ENCODE measurements at places on chromosomes 16 and 17. TPM values are rescaled to one million over a fixed set of nuclear protein-coding genes. Genes with fewer than 3 reads are reported as not detected.

Gene KRTAP4-16
- not detected for total RNA-seq

DNA sequence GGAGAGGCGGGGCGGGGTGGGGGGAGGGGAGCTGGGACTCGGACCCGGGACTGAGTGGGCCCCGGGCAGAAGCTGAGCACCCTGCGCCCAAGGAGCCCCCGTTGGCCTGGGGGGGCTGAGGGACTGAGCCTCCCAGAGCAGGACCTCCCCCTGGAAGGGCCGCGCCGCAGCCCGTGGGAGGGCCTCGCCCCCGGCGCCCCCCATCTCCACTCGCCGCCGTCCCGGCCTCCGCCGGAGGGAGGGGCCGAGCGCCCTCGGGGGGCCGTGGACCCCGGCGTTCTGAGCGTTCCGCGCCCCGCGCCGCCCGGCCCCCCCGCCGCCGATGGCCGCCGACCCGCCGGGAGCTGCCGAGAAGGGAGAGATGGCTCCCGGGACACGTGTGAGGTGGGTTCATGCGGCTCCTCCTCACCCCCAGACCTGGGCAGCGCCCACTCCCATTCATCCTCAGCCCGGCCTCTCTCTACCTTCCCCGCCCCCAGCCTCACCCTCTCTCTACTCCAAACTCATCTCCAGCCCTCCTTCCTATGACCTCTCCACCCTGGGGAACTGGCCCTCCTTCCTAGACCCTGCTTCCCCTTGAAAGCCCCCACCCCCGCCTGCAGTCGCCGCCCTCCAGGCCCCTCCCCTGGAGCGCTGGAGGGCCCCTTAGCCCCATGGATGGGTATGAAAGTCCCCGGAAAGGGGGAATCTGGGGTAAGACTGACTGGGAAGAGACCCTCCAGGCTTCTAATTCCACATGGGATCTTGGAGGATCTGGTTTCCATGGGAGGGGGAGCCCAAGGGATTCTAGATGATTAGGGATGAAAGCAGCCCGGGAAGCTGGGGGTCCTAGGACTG is 922 bp downstream of the FBXL19 start:
- DNase-seq, result no peak

GRCh38 chr17:49035470-49036269 is 38.5 kb downstream of the IGF2BP1 start:
- DNase-seq, result peak; percentile 27

DNA sequence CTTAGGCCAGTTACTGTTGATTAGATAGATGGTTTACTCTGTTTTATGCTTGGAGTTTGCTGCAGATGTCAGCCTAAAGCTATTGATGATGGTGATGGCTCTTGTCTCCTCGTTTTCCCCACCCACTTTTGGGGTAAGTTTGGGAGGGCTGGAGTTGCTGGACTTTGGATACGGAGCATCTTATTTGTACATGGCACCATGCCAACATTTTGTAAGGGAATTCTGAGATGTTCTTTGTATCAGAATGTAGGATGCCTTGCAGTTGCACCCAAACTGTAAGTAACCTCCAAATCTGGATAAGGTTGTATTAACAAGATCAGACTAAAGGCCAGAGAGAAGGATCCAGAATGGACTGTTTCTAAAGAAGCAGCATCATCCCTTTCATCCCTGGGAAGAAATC is 551.9 kb upstream of the ZFHX3 start:
- DNase-seq, result no peak

DNA sequence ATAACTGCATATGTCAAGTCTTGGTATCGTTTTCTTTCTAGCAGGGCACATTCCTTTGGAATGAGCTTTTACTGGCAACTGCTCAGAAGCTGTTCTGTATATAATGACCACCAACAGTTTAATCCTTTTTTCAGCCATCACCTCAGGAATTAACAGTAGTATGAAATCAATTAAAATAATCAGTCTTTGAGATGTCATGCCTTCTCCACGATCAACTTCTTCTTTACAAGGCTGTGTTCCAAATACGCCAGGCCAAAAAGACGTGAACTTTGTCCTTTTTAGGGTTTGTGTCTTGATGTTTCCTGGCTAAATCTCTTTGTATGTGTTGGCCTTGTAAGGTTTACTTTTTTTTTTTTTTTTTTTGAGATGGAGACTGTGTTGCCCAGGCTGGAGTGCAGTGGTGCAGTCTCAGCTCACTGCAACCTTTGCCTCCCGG is 54.9 kb downstream of the ABCC1 start:
- DNase-seq, result peak; percentile 68

GRCh38 chr17:73452009-73452408 is 140.2 kb upstream of the CDC42EP4 start:
- no peak for DNase-seq

Gene KRT33B
- total RNA-seq, result not detected

Measured in HT1080 (cell line).